ENCODE measurements at places on chromosomes 16 and 17.
A peak's percentile ranks its signal among the peaks of the same experiment; 100 is the strongest.

- H3K36me3 ChIP-seq = no peaks in the 10 kb centered on the region
- no peak overlapping the region for H3K27ac ChIP-seq
- no peak overlapping the region for H3K4me3 ChIP-seq
Observed at GRCh38 chr16:741986-742629, 1.3 kb upstream of the CIAO3 start.

DNA sequence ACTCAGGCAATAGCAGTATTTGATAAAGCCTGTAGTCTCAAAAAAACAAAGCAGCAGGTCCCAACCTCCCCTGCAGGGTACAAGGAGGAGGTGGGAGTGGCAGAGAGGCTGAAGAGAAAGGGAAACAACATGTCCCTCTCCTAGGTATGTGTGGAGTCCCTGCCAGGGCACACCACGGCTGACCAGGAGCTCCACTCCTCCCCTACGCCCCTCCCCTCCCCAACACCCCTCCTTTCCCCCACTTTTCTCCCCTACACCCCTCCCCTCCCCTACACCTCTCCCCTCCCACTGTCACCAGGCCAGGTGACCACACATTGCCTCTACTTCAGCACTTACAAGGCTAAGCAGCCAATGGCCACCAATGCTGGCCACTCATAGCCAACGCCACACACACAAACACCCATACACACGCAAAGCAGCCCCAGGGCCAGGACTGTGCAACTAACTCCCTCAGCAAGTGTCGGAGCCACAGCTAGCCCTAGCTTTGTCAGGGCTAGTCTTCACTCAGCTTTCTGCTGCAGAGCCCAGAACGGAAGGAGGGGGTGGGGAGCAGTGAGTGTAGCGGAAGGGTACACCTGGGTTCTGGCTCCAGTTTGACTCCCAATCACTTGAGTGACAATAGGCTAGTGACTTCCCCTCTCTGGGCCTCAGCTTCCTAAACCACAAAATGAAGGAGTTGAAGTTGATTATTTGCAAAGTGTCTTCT, 8.2 kb downstream of the CAVIN1 start:
- peak overlapping the region; percentile 74 for H3K4me3 ChIP-seq
- H3K4me1 ChIP-seq = peaks cover 8% of the 10 kb centered on the region
- DNase-seq = peak; percentile 38
- no peak overlapping the region for H3K27ac ChIP-seq

DNA sequence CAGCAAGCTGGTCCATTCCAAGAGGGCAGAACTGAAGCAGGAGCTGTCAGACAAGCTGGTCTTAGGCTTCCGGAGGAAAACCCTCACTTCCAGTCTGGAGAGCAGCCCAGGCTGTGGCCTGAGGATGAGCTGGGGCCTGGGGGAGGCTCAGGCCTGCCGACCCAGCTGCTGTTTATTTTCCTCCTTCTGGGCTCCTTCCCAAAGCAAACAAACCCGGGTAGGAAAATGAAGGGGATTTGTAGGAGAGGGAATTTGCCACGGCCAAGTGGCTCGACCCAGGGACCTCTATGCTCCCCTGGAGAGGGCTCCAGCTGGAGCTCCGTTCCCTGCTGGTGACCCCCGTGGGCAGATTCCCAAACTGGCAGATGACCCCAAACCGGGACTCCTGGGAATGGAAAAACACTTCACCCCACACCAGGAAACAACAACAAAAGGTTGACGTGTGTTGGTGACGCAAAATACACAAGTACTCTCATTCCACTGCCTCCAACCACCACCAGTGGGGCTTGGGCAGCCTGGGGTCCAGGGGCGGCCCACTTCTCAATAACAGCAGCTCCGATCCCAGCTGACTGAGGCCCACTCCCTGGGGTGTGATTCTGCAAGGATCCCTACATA, 8.8 kb downstream of the JUP start:
- H3K4me3 ChIP-seq = no peak overlapping the region
- no peak overlapping the region for H3K27ac ChIP-seq
- peaks cover 3% of the 10 kb centered on the region for H3K36me3 ChIP-seq
- no peak for DNase-seq
- H3K27me3 ChIP-seq = no peaks in the 10 kb centered on the region

- H3K36me3 ChIP-seq = no peaks in the 10 kb centered on the region
- DNase-seq = no peak
- no peak overlapping the region for H3K27ac ChIP-seq
- no peak overlapping the region for H3K4me3 ChIP-seq
- no peaks in the 10 kb centered on the region for H3K4me1 ChIP-seq
Observed at GRCh38 chr16:55144651-55145050, 179.4 kb upstream of the IRX6 start.

- no peak for DNase-seq
- H3K27me3 ChIP-seq = no peaks in the 10 kb centered on the region
- H3K36me3 ChIP-seq = peaks cover 10% of the 10 kb centered on the region
- peaks cover 1% of the 10 kb centered on the region for H3K4me1 ChIP-seq
- H3K4me3 ChIP-seq = no peak overlapping the region
- H3K27ac ChIP-seq = no peak overlapping the region
Observed at GRCh38 chr17:63579633-63580032, 21.1 kb upstream of the TACO1 start.

DNA sequence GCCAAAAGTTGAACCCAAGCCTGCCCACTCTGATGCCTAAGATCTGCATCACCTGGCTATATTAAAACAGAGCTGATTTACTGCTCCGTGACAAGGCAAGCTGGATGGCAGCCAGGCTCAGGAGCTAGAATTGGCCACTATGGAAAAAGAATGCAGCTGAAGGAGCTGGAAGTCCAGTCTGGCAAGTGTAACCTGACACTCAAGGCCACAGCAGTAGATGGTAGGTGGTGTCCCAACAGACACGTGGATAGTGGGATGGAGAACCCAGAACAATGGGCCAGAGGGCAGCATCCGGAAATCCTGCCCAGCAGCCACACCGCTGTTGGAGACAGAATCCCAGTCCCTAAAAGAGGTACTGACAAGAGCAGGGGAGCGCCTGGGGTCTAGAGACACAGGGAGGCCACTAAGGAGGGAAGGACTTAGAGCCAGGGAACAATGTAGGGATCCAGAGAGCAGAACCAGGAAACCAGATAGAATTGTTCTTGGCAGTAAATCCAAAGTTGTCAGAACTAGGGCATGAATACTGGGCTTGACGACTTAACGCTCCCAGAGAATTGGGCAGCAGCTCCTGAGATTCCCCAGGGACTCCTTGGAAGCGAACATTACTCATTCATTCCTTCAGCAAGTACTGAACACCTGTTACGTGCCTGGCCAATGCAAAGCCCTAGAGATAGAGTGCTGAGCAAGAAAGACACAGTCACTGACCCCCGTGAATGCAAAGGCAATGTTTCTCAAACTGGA, 85.7 kb downstream of the CDYL2 start:
- no peaks in the 10 kb centered on the region for H3K36me3 ChIP-seq
- peaks cover 9% of the 10 kb centered on the region for H3K4me1 ChIP-seq
- DNase-seq = no peak
- no peak overlapping the region for H3K27ac ChIP-seq

- no peaks in the 10 kb centered on the region for H3K4me1 ChIP-seq
- H3K27ac ChIP-seq = no peak overlapping the region
- H3K36me3 ChIP-seq = peaks cover 7% of the 10 kb centered on the region
Observed at GRCh38 chr16:75351183-75351582, 82.1 kb downstream of the CFDP1 start.

DNA sequence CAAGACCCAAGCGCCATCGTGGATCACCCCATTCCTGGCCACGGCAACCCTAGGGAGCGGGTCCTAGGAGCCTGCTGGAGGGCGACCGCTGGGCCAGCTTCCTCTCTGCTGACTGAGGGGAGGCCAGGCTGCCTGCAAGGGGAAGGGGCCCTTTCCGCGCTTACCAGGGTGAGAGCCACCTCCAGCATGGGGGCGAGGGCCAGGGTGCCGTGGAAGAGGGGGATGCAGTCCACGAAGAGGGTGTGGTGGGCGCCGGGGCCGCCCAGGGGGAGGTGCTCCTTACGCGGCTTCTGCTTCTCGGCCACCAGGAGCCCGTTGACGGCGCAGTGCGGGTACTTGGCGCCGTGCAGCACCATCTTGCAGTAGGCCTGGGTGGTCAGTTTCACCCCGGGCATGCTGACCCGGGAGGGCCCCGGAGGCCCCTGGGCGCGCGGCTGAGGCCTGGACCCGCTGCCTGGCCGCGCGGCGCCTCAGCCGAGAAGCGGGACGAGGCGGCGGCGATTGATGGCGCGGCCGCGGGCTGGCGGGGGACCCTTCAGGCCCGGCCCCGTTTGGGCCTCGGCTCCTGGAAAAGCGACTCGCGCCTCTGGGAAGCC, 345 bp downstream of the EMC8 start:
- no peak overlapping the region for H3K27ac ChIP-seq
- peaks cover 58% of the 10 kb centered on the region for H3K36me3 ChIP-seq
- DNase-seq = peak; percentile 36
- H3K4me3 ChIP-seq = peak overlapping the region; percentile 66
- H3K4me1 ChIP-seq = peaks cover 14% of the 10 kb centered on the region

- no peak overlapping the region for H3K4me3 ChIP-seq
- DNase-seq = no peak
- H3K4me1 ChIP-seq = no peaks in the 10 kb centered on the region
- H3K27ac ChIP-seq = no peak overlapping the region
- H3K27me3 ChIP-seq = peaks cover 10% of the 10 kb centered on the region
Observed at GRCh38 chr16:71296584-71297340, 7.6 kb upstream of the CMTR2 start.

DNA sequence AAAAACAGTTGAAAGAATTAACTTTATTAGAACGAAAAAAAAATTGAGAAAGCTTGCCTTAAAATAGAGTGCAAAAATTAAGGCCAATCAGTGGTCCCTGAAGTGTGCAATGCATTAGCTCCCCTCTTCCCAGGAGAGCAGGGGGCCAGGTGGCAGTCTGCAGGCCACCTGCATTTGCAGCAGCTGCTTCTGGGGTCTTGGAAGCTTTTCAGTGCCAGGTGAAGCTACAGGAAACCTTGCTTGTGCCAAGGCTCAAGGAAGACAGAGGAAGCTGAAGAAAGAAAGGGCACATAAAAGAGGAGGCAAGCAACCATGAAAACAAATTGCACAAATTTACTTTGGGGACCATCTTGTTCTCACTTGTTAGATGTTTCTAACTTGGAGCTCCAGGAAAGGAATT, 50.5 kb upstream of the MTMR4 start:
- DNase-seq = no peak
- no peaks in the 10 kb centered on the region for H3K4me1 ChIP-seq
- no peaks in the 10 kb centered on the region for H3K36me3 ChIP-seq
- no peak overlapping the region for H3K4me3 ChIP-seq

DNA sequence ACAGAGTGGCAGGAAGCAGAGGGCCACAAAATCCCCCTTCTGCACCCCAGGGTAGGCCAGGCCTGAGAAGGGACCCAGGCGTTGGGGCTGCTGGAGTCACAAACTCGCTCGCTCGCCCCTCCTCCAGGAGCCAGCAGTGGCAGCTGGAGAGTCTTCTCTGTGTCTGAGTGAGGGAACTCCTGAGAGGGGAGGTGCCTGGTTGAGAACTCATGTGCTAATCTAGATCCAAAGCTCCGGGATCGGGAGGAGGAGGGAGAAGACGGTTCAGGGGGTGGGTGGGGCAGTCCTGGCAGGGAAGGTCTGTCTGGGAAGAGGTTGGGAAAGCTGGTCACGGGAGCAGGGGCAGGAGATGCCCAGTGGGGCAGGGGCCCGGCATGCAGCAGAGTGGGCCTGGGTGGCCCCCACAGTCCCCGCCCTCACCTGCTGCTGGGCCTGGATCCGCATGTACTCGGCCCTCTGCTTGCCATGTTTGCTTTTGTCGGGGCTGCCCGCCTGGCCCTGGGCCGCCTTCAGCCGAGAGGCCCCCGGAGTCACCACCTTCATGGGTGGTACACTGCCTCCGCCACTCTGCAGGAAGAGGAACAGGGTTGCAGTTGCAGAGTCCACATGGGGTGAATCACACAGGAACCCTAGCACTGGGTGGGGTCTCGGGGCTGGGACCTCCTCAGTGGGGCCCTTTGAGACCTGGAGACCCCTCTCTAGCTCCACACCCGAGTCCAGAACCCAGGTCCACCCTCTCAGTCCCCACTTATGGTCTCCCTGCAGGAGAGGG, 62.2 kb downstream of the SRCIN1 start:
- H3K4me1 ChIP-seq = no peaks in the 10 kb centered on the region
- H3K36me3 ChIP-seq = no peaks in the 10 kb centered on the region
- H3K4me3 ChIP-seq = no peak overlapping the region
- no peak for DNase-seq
- no peak overlapping the region for H3K27ac ChIP-seq
- H3K27me3 ChIP-seq = no peaks in the 10 kb centered on the region

DNA sequence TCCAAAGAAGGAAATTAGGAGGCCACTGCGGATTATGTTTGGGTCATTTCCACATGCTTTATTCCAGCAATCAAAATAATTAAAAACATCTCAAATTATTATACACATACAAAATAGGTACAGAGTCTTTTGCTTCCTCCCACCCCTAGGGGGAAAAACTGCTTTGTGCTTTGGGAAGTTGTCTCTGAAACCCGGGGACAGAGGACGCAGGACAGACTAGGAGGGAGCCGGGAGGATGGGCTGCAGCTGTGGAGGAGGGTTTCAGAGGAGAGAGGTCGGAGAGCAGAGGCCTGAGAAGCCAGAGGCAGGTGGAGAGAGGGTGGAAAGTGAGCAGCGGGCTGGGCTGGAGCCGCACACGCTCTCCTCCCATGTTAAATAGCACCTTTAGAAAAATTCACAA, 17.4 kb downstream of the COL1A1 start:
- no peak for DNase-seq
- no peaks in the 10 kb centered on the region for H3K27me3 ChIP-seq
- peak overlapping the region; percentile 19 for H3K4me3 ChIP-seq
- no peaks in the 10 kb centered on the region for H3K36me3 ChIP-seq
- peaks cover 2% of the 10 kb centered on the region for H3K4me1 ChIP-seq

GRCh38 chr16:57358527-57359095, at the start of gene CCL22:
Gene CCL22, plus strand, starts transcription at chr16:57358783. Its CDS starts 34 bp downstream, at chr16:57358817.
- no peak for DNase-seq
- H3K4me3 ChIP-seq = no peak within 1 kb of the TSS
- H3K27ac ChIP-seq = no peak within 1 kb of the TSS

GRCh38 chr16:3215601-3216262, 19.2 kb downstream of the ZNF200 start:
- H3K36me3 ChIP-seq = no peaks in the 10 kb centered on the region
- no peak for DNase-seq
- H3K4me1 ChIP-seq = peaks cover 15% of the 10 kb centered on the region

- peak overlapping the region; percentile 66 for H3K27ac ChIP-seq
- no peaks in the 10 kb centered on the region for H3K27me3 ChIP-seq
- no peaks in the 10 kb centered on the region for H3K36me3 ChIP-seq
- DNase-seq = peak; percentile 55
Observed at GRCh38 chr16:29811170-29811895, 660 bp upstream of the PRRT2 start.

DNA sequence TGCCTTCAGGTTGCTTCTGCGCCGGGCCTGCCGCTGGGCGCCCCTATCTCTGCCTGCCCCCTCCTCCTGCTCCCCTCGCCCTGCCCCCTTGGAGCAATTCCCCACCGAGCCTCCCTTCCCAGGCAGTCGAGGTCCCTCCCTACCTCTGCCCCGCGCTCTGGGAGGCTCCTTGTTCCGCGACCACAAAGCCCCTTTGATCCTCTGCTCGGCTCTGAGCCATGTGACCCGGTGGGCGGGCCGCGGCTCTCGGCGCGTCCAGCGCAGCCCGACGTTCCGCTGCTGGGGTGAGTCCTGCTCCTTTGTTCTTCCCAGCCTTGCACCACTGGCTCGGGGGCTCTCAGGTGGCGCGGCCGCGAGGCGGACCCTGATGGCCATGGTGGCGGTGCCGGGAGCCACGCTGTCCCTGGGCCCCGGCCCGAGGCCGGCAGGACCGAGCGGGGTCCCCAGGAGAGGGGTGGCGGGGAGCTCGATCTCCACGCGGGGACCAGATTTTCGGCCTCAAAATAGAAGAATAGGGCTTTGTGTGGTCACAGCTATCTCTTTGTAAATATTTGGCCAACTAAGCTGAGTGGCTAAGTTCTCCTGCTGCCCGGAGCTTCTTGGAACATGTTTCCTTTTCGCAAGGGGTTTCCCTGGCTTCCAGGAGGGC, 310.6 kb downstream of the SEC14L1 start:
- peak overlapping the region; percentile 63 for H3K27ac ChIP-seq
- DNase-seq = peak; percentile 63
- peak overlapping the region; percentile 91 for H3K4me3 ChIP-seq
- H3K36me3 ChIP-seq = no peaks in the 10 kb centered on the region
- peaks cover 79% of the 10 kb centered on the region for H3K4me1 ChIP-seq

Data from T-cell (primary cell).